ENCODE measurements at places on chromosomes 6 and 20. TPM values are rescaled to one million over a fixed set of nuclear protein-coding genes. Genes with fewer than 3 reads are reported as not detected.

ZBTB46 gene
- total RNA-seq: 4.3 TPM

TBC1D32 gene
- 4.3 TPM for total RNA-seq

ID4 gene
- total RNA-seq: not detected

CNKSR3 gene
- 11.0 TPM for total RNA-seq

FERMT1 gene
- total RNA-seq: 1.5 TPM

FKBP1A gene
- 982 TPM for total RNA-seq

TCP11 gene
- total RNA-seq: not detected

SAPCD1 gene
- 9.4 TPM for total RNA-seq

PSORS1C1 gene
- 9.2 TPM for total RNA-seq

HTR1E gene
- total RNA-seq: not detected

CASS4 gene
- not detected for total RNA-seq

OTOR gene
- not detected for total RNA-seq

HLA-DQA1 gene
- total RNA-seq: not detected

RAB32 gene
- total RNA-seq: 78.3 TPM

COL12A1 gene
- 102 TPM for total RNA-seq

BHLHE23 gene
- total RNA-seq: not detected

UBE2V1 gene
- 147 TPM for total RNA-seq

ANKRD66 gene
- total RNA-seq: not detected

HLA-DMA gene
- 1.2 TPM for total RNA-seq

RCAN2 gene
- 0.46 TPM for total RNA-seq

SPDEF gene
- not detected for total RNA-seq

CLPSL1 gene
- total RNA-seq: not detected

CDH26 gene
- total RNA-seq: not detected

PSMF1 gene
- 140 TPM for total RNA-seq
